ENCODE measurements at places on chromosomes 16 and 17. TPM values are rescaled to one million over a fixed set of nuclear protein-coding genes. Genes with fewer than 3 reads are reported as not detected.

CA4 gene
- not detected for total RNA-seq

CCP110 gene
- total RNA-seq: 37.8 TPM

NPIPB2 gene
- 9.2 TPM for total RNA-seq

DNA sequence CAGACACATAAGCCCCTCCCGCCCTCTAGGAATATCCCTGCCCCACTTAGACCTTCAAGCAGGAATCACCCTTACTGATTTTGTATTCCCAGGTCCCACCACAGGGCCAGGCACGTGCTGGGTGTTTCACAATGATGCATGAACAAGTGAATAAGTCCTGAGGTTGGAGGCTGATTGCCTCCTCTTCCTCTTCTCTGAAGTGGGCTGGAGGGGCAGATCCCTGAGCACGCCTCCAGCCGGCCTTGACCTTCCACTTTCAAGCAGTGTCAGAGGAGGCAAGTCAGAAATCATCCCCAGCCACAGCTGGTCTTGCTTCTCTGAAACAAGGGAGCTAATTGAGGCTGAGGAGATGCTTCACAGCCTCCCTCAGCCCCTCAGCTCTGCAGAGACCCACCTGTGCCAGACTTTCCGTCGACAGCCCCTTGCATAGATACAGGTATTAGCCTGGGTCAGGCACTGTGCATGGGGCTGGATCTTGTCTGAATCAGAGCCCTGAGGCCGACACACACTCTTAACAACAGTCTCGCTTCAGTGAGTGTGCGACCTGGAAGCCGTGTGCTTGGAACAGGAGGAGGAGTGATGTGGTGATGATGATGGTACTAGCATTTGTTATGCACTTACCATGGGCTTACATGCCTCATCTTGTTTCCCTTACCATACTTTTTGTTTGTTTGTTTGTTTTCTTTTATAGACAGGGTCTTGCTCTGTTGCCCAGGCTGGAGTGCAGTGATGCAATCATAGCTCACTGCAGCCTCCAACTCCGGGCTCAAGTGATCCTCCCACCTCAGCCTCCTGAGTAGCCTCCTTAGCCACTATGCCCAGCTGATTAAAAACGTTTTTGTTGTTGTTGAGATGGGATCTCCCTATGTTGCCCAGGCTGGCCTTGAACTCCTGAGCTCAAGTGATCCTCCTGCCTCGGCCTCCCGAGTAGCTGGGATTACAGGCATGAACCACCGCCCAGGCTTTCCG, 15.0 kb downstream of the MRM1 start:
- no peak for DNase-seq

RNF222 gene
- total RNA-seq: not detected

GRCh38 chr17:70137451-70138230, 31.7 kb upstream of the KCNJ2 start:
- DNase-seq: peak; percentile 29

SLC16A13 gene
- total RNA-seq: 11.7 TPM

DNA sequence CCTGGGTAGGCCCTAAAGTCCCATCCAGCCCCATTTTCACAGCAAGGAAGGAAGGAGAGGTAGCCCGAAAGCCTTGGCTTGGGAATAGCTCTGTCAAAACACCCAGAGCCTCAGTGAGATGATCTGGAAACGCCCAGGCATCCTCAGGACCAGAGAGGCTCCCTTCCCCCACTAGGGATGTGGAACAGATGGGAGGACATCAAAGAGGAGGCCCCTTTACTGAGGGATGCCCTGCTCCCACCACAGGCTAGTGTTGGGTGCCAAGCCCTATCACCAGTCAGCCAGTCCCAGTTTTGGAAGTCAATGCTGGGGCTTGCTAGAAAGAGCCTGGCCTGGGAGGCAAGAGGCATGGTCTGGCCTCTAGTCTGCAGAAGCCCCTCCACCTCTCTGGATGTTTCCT, 4.7 kb downstream of the TPPP3 start:
- DNase-seq: no peak

- DNase-seq: peak; percentile 46
Measured at GRCh38 chr17:67422897-67423296, 45.8 kb downstream of the PITPNC1 start.

- DNase-seq: no peak
Measured at GRCh38 chr17:32870969-32871368, 6.0 kb downstream of the MYO1D start.

- DNase-seq: no peak
Measured at GRCh38 chr16:86505185-86505898, 5.0 kb upstream of the FOXF1 start.

DNA sequence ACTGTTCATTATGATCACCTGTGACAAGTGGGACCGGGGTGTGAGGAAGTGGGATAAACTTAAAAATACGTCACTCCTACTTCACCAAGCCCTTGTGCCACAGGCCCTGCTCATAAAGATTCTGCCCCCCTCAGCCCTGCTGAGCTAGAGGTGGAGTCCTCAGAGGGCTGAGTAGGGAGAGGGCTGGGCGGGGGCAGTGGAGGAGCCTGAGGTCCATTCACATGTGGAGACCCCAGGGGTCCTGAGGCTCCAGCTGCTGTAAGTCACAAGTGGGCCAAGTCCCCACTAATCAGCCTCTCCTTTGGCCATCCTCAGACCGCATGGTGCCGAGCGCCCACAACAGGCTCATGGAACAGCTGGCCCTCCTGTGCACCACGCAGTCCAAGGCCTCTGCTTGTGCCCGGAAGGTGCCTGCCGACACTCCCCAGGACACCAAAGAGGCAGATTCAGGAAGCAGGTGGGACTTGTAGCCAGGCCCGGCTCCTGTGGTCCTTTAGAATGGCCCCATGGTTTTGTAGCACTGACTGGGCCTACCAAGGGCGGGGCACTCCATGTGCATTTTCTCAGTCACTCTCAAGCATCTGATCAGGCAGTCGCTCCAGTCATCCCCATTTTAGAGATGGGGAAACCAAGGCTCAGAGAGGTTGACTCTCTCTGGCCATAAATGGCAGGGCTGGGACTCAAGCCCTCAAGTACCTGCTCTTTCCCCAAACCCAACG, 10.4 kb downstream of the DNAAF8 start:
- DNase-seq: no peak

ACSM2B gene
- not detected for total RNA-seq

CDH16 gene
- not detected for total RNA-seq

GRCh38 chr17:19510903-19511302, 22.8 kb upstream of the SLC47A1 start:
- no peak for DNase-seq

ABI3 gene
- 9.7 TPM for total RNA-seq

- no peak for DNase-seq
Measured at GRCh38 chr17:14427900-14428647, 127.2 kb downstream of the HS3ST3B1 start.

ARL5C gene
- total RNA-seq: not detected

- DNase-seq: no peak
Measured at GRCh38 chr16:75742424-75743047, 16.2 kb upstream of the CPHXL start.

DNA sequence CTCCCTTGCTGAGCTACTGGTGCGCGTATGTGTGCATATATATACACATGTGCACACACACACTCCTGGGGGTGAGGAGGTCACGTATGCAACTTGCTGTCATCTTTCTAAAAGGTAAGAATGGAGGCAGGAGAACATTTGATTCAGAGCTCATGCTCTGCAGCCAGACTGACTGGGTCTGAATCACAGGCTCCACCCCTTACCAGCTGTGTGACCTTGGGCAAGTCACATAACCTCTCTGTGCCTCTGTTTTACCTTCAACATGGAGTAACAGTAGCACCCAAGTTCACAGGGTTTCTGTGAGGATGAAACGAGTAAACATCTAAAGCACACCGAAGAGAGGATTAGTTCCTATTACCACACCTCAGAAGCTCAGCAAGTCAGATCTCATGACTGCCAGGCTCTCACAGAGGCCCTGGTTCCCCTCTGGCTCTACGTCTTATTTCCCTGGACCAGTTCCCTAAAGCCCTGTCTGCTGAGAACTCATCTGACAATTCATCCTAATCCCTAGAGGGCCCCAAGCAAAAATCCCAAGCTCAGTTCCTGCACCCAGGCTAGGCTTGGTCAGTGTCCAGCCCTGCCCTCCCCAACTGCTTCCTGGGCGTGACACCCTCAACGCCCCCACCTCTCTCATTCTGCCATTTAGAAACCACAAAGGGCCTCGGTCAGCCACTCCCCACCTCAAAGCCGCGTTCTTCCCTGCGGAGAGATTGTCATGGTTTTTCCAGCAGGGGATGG, 28.7 kb downstream of the ABR start:
- no peak for DNase-seq

- no peak for DNase-seq
Measured at GRCh38 chr16:84808826-84809225, 11.0 kb upstream of the CRISPLD2 start.

- DNase-seq: no peak
Measured at GRCh38 chr16:57148481-57148880, 37.4 kb downstream of the PSME3IP1 start.

CCL17 gene
- not detected for total RNA-seq

GRCh38 chr17:2123375-2124251, 68.7 kb downstream of the HIC1 start:
- DNase-seq: no peak

DNA sequence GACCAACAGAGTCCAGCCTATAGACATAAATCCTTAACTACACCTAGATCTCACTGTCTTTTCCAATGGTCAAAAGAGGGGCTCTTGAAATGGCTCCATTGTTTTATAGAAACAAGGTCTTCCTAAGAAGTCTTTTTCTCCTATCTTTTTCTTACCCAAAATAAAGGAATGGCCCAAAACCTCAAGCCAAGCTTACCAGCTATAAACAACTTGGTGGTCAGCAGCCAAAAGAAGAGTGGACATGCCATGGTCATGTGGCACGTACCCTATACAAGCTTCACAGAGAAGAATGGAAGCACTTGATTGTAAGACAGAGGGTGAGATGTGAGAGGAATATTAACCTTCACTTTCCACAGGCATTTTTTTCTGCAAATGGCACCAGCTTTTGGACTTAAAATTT, 82.1 kb upstream of the GNAO1 start:
- DNase-seq: no peak

- no peak for DNase-seq
Measured at GRCh38 chr17:1032391-1032790, 35.5 kb downstream of the TIMM22 start.

WIPI1 gene
- total RNA-seq: 1.2 TPM

GRCh38 chr17:29181226-29181625, 1.0 kb upstream of the MYO18A start:
- DNase-seq: no peak

GRCh38 chr16:25012525-25012991, 2.6 kb downstream of the ARHGAP17 start:
- no peak for DNase-seq

DNA sequence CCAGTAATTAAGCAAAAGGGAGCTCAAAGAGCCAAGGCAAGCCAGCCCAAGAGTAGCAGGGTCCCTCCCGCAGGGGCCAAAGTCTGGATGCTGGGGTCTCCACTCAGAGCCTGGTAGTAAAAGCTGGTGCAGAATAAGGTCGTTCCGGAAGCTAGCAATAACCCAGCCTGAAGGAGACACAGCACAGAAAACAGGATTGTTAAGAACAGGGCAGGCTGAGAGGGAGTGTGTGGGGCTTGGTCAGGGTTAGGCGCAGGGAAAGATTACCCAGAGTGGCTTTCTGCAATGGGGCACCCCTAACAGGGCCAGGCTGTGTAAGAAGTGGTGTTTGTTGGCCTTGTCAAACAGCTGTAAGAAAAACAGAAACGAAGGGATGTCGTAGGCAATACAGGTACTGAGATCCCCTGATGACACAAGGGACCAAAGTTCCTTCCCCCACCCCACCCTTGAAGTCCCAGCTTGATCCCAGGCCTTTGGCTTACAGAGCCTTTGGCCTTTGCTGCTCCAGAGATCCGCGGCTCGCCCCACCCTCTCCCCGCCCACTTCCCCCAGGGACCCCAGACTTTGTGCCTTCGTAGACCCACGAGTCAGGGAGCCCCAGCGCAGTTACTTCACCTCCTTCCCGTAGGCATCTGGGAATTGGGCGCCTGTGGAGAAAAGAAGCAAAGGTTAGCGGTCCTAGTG, 712 bp downstream of the TMEM256 start:
- DNase-seq: peak; percentile 55

SKAP1 gene
- not detected for total RNA-seq

DNA sequence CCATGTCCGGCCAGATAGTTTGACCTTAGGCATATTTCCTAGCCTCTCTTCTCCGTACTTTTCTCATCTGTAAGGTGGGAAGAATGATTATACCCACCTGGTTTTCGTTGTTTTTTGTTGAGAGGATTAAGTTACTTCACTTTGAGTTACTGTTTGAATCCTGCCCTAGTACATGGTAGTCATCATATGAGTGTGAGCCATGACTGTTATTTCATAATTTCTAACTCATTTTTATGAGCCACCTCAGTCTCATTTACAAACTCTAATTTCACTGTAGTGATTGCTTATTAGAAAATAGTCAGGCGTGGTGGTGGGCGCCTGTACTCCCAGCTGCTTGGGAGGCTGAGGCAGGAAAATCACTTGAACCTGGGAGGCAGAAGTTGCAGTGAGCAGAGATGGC, 45.1 kb downstream of the YPEL2 start:
- DNase-seq: no peak

GRCh38 chr16:70418993-70419318, 19.9 kb downstream of the ST3GAL2 start:
- DNase-seq: no peak

SEC14L5 gene
- total RNA-seq: 0.04 TPM

- DNase-seq: no peak
Measured at GRCh38 chr16:23987443-23987842, 151.7 kb downstream of the PRKCB start.

C16orf46 gene
- 0.21 TPM for total RNA-seq

- peak; percentile 74 for DNase-seq
Measured at GRCh38 chr16:51971184-51971583, 575.8 kb downstream of the TOX3 start.

INCA1 gene
- total RNA-seq: 0.72 TPM

CEMP1 gene
- not detected for total RNA-seq

Measured in A673 (cell line).